ENCODE measurements at places on chromosomes 16 and 17.

DNA sequence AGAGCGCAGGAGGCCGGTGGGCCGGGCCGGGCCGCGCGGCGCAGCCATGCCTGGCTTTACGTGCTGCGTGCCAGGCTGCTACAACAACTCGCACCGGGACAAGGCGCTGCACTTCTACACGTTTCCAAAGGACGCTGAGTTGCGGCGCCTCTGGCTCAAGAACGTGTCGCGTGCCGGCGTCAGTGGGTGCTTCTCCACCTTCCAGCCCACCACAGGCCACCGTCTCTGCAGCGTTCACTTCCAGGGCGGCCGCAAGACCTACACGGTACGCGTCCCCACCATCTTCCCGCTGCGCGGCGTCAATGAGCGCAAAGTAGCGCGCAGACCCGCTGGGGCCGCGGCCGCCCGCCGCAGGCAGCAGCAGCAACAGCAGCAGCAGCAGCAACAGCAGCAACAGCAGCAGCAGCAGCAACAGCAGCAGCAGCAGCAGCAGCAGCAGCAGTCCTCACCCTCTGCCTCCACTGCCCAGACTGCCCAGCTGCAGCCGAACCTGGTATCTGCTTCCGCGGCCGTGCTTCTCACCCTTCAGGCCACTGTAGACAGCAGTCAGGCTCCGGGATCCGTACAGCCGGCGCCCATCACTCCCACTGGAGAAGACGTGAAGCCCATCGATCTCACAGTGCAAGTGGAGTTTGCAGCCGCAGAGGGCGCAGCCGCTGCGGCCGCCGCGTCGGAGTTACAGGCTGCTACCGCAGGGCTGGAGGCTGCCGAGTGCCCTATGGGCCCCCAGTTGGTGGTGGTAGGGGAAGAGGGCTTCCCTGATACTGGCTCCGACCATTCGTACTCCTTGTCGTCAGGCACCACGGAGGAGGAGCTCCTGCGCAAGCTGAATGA, 606 bp downstream of the THAP11 start:
- peak; percentile 44 for DNase-seq

GRCh38 chr17:57810721-57811637, 38.9 kb downstream of the MRPS23 start:
- DNase-seq, result no peak

GRCh38 chr17:19317359-19318095, 45.0 kb downstream of the B9D1 start:
- no peak for DNase-seq

- DNase-seq, result no peak
Measured at GRCh38 chr17:73705594-73705993, 61.3 kb upstream of the SDK2 start.

- no peak for DNase-seq
Measured at GRCh38 chr17:55069983-55070529, 101.5 kb downstream of the STXBP4 start.

DNA sequence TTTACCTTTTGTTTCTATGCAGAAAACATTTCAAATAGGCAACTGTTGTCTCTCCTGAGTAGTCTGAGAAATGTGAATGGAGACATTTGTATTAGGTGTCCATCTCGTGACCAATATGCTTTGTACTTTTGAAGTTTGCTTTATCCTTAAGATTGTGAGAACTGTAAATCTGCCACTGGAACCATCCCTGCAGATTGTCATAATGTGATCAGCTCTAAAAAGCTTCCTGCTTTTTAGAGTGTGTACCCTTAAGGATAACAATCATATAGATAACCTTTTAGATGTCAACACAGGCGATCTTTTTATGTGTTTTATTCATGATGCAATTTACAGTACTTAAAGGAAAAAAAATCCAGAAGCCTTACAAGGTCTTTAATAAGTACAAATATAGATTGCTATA, 63.5 kb downstream of the PRKCA start:
- no peak for DNase-seq

DNA sequence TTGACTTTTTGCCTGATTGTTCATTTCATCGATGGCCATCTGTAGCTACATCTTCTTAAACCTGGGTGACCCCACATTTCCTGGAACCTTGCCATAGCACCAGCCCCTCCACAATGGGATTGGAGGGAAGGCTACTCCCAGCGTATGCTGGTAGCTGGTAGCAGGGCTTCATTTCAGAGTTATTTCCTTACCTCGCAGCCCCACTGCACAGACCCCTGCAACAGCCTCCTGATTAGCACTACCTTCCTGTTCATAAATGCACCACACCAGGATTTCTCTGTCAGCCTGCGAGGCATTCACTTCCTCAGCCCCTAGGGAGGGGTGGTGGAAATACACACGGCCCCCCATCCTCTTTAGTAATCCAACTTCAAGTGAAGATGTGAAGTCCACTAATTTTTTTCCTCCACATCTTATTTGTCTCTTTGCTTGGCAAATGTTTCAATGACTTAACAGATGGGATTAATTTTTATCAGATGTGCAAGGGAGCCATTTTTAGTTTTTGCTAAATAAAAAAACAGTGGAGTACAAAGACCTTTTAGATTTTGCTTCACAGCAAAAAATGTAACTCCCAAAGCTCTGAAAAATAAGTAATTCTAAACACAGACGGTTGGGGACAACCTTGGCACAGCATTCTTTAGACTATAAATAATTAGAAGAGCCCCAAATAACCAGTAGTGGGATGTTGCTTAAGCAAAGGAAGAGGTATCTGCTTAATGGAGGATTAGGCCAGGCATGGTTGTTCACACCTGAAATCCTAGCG, 76.6 kb downstream of the CLEC16A start:
- DNase-seq, result no peak

DNA sequence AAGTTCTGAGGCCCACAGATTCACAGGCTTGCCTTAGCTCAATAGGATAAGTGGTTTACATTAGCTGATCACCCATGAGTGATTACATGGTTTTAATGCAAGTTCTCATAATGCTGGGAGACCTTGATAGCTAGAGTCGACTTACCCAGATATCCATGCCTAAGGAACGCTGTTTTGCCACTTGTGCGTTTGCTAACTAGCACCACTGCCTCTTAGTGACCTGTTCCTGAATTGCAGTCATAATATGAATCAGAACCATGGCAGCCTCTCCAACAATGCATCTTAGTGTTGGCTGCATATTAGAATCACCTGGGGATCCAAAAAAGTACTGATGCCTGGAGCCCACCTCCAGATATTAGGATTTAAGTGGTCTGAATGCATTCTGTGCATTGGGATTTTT, 251.1 kb upstream of the CDH5 start:
- no peak for DNase-seq
